Activated naive CD4-positive, alpha-beta T cell treated with anti-CD3 and anti-CD28 coated beads, Interleukin-2, amount 50 U/mL, for 72 hours (primary cell): ENCODE measurements at places on chromosomes 6 and 20.

DNA sequence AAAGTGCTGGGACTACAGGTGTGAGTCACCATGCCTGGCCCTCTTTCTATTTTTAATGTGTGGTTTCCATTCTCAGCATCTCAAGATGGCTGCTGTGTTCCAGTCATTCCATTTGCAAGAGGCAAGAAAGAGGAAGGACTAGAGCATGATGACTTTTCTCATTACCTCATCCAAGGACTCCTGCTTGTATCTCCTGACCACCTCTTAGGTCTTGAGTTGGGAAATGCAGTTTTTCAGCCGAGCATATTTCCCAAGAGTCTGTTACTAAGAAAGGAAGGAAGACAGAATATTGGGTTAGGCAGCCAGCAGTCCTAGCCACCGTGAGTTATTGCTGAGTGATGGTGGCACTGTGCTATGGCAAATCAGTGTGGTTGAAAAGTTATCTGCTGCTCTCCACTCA, 108.4 kb upstream of the INSM1 start:
- no peak for DNase-seq

GRCh38 chr6:107105511-107106116, 9.7 kb downstream of the BEND3 start:
- no peak for DNase-seq

DNA sequence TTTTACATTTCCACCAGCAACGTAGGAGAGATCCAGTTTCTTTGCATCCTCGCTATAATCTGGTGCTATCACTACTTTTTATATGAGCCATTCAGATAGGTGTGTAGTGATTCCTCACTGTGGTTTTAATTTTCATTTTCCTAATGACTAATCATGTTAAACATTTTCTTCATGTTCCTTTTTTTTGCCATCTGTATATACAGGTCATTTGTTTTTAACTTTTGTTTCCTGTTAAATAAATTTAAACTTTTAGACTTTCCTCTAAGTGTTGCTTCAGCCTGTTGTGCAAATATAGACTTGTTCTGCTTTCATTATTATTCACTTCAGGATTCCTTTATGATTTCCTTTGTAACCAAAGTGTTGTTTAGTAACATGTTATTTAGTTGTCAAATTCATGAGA, 697.4 kb downstream of the PTPRT start:
- no peak for DNase-seq

DNA sequence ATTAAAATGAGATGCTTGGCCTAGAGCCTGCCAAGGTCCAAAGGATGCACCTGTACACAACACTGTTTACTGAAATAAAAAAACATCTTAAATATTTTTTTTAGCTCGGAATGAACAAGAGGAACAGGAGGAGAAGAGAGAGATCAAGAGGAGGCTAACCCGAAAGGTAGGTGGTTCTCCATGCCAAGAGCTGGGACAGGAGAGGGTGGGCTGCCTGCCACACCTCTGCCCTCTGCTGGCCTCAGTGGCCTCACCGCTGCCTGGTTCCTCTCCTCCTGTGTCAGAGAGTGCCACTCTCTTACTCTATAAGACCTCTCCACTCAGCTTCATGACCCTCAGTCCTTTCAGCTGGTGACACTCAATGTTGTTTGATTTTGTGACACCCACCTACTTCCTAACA, 50.2 kb downstream of the TBC1D7 start:
- no peak for DNase-seq

- no peak for DNase-seq
Observed at GRCh38 chr6:101266063-101266462, 127.4 kb upstream of the GRIK2 start.

DNA sequence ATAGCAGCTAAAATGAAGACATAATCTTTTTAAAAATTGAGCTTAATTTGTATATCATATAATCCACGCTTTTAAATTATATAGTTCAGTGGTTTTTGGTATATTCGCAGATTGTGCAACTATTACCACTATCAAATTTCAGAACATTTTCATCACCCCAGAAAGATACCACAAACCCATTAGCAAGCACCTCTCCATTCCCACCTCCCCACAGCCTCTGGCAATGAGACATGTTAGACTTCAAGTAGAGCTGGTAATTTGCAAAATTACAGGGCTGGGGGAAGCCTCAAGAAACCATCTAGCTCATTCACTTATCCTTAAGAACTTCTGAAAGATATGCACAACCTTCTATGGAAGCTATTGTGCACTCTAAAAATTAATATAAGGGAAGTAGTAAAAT, 37.2 kb downstream of the TRMT6 start:
- DNase-seq, result no peak

DNA sequence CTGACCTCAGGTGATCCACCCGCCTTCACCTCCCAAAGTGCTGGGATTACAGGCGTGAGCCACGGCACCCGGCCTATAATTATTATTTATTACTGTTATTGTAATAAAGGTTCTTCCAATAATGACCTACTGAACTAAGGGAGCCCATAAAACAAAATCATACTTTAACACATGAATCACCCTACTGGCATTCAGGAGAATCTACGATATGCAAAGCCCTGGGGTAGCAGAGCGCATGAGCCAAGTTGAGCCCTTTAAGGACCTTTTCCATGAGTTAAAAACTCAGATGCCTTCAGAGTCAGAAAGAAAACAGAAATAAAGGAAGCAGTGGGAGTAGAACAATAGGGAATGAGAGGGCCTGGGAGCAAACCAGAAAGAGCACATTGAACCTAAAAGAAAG, 41.5 kb downstream of the SNRPB start:
- no peak for DNase-seq

- no peak for DNase-seq
Observed at GRCh38 chr20:21681922-21682318, 23.5 kb upstream of the PAX1 start.

DNA sequence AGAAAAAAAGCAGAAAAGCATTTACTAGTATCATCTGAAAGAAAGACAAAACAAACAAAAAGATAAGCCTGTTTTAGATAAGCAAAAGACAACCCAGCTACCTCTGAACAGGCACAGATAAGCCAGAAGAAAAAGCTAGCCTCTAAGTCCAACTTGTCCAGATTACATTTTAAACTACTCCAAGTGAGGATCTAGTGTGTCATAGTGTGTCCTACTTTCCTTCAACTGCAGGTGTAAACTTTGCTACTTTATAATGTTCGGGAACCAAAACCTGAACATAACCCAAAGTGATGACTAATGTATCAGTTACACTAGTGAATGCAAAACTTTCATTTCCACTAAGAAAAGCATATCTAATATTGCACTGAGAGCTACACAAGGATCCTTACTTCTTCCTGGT, 19.5 kb downstream of the ADNP start:
- no peak for DNase-seq

GRCh38 chr6:164252948-164253347, 838.4 kb downstream of the QKI start:
- no peak for DNase-seq

GRCh38 chr6:156395276-156395675, 381.9 kb upstream of the ARID1B start:
- peak; percentile 23 for DNase-seq

GRCh38 chr20:45842169-45842812, 8.7 kb downstream of the SNX21 start:
- no peak for DNase-seq

DNA sequence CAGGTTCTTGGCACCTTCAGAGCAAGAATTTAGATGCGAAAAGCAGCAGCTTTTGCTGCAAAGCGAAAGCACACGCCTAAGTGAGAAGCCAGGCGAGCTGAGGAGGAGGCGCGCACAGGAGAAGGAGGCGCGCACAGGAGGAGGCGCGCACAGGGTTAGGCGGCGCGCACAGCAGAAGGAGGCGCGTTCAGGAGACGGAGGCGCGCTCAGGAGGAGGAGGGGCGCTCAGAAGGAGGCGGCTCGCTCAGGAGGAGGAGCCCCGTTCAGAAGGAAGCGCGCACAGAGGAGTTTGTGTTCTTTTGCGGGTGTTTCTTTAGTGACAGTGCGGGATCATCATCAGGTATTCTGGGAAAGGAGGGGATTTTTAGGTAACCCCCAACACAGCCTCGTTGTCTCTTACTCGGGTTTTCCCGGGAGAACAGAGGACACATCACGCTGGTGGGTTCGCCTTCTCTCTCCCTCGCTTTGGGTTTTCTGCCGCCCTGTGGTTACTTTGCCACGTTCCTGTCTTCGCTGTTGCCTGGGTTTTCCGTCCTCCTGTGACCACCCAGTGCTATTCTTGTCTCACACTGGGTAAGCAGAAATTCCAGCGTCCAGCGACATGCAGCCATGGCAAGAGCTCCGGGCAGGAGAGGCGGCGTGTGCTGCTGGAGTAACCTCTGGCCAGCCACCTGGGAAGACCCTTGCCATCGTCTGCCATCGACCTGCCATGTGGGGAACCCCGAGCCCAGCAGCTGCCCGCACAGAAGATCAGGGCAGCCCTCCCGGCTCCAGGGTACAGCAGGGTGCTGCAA, 47.0 kb downstream of the WDR27 start:
- DNase-seq, result peak; percentile 30

GRCh38 chr6:54710456-54710855, 136.1 kb upstream of the FAM83B start:
- DNase-seq, result no peak

- no peak for DNase-seq
Observed at GRCh38 chr6:88480816-88481215, 314.7 kb upstream of the CNR1 start.

DNA sequence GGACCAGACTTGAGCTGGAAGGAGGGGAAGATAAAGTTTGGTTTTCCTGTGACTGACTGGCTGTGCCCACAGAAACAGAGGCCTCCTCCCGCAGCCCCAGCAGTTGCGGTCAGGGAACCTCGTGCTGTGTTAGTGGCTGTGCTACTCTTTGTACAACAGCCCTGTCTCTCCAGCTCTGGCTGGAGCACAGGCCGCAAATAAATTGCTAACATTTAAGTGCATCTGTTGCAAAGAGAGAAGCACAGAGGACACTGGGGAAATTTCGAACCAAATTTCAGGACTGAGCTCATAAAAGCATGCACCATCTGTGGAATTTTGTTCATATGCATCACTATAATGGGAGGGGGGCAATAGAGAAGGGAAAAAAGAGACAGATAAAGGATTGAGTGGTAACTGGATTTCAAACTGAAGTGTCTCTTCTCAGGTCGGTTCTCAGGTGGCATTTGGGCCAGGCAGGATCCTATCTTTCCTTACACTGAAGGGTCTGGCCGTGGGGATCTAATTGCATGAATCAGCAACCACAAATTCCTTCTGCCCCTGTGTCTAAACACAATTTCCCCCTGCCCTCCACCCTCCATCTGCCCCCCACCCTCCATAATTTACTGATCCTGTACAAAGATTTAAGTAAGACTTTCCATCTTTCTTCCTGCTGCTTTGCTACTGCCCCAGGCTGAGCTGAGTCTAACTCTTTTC, 88.9 kb upstream of the ATXN1 start:
- DNase-seq, result no peak

DNA sequence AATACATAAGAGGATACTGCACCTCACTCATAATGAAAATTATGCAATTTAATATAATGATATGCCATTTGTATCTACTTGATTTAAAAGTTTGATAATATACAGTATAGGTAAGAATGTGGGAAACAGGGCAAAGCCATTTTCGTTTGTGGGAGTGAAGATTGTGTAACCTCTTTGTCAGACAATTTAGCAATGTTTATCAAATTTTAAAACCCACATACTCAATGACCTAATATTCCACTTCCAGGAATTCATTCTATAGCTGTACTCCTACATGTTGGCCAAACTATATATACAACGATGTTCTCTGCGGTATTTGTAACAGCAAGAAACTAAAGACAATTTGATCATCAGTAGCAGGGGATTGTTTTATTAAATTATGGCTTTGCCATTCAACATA, 17.8 kb upstream of the FKBP5 start:
- DNase-seq, result no peak

GRCh38 chr6:145836772-145837171, 22.2 kb upstream of the FBXO30 start:
- DNase-seq, result no peak

- no peak for DNase-seq
Observed at GRCh38 chr20:10249822-10250221, 31.2 kb downstream of the SNAP25 start.

- DNase-seq, result no peak
Observed at GRCh38 chr20:33164763-33165095, 3.2 kb upstream of the BPIFA2 start.

- no peak for DNase-seq
Observed at GRCh38 chr20:51366155-51366886, 176.2 kb downstream of the NFATC2 start.

- DNase-seq, result no peak
Observed at GRCh38 chr20:54069501-54069971, 858 bp downstream of the BCAS1 start.

DNA sequence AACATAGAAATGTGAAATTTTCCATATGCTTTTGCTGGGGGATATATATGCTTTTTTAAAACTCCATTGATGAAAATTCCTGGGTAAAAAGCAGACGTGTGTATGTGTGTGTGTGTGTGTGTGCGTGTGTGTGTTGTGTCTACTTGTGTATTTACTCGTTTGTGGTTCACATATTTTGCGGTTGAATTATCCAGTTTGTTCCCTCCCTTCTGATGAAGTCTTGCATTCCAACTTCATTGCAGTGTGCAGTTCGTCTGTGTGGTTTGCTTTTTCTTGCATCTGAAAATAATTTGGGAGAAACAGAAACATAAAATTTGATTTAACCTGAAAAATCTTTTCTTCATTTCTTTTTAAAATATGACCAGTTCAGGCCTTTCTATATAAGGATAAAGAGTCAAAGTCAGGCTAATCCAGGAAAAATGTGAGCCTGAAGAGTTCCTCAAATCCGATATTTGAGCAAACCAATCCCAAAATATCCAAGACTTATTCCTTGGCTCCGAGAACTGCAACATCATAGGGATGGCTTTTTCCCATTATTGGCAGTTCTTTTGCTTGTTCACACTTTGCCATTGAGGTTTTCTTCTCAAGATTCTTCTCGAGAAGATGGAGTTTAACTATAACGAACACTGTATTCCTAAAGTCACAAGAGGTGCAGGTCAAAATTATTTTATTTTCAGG, 202.2 kb upstream of the CCN2 start:
- DNase-seq, result no peak

DNA sequence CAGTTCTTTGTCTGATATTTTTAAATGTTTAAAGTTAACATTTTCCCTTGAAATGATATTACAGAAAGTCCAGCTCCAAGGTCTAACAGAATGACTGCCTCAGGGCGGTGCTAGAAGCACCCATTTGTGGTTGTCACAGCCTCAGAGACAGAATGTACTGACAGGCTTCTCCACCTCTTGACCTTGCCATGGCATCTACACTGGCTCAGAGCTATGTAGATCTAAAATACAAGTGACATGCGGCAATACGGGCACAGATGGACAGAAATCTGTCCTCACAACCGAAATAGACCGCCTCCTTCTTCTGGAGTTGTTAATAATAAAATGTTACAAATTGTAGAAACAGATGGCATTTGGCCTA, 167.2 kb upstream of the THEMIS start:
- no peak for DNase-seq

- DNase-seq, result no peak
Observed at GRCh38 chr6:109183109-109183650, 87.9 kb downstream of the CEP57L1 start.

DNA sequence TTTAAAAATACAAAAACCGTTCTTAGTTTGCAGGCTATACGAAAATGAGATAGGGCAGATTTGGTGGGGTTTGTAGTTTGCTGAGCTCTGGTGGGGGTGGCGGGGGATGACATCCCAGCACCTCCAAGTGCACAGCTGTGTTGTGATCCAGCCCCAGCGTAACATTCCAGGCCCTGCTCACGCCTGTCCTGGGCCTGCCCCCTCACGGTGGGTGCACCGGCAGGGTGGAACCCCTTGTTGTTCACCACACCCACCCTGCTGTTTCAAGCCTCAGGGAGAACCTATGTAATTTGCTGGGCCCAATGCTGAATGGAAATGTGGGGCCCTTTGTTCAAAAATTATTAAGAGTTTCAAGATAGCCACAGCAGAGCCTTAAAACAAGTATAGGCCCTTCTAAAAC, 25.0 kb downstream of the ARMC2 start:
- no peak for DNase-seq
